ENCODE measurements at places on chromosomes 13 and 19.
A peak's percentile ranks its signal among the peaks of the same experiment; 100 is the strongest.

- peak; percentile 4 for DNase-seq
These were observed 3.9 kb downstream of the SIAH3 start for GRCh38 chr13:45847554-45848224.

- DNase-seq = no peak
These were observed 31.2 kb downstream of the C1QTNF9 start for GRCh38 chr13:24340608-24340955.

GRCh38 chr13:79458436-79458835 lies 22.5 kb upstream of the NDFIP2 start:
- DNase-seq = no peak

GRCh38 chr13:43377149-43377548 lies 353.8 kb downstream of the DNAJC15 start:
- no peak for DNase-seq

- no peak for DNase-seq
These were observed 363.9 kb downstream of the MYO16 start for GRCh38 chr13:108993346-108993745.

DNA sequence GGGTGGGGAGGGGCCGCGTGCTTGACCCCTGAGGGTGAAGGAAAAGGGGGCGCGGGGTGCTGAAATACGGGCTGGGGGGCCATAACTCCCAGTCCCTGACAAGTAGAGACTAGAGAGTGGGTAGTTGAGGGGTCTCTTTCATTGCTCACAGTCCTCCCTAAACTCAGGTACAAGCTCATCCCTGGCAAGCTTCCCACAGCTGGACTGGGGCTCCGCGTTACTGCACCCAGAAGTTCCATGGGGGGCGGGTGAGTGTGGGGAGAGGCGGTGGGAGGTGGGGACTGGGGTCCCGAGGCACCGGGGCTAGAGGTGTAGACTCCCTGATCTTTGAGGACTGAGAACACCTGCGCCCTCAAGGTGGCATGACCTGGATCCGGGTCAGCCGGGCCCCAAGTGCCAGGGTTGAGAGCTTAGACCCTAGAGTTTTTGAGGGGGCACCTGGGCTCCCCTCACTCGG lies 1.3 kb downstream of the ETV2 start:
- DNase-seq = no peak

DNA sequence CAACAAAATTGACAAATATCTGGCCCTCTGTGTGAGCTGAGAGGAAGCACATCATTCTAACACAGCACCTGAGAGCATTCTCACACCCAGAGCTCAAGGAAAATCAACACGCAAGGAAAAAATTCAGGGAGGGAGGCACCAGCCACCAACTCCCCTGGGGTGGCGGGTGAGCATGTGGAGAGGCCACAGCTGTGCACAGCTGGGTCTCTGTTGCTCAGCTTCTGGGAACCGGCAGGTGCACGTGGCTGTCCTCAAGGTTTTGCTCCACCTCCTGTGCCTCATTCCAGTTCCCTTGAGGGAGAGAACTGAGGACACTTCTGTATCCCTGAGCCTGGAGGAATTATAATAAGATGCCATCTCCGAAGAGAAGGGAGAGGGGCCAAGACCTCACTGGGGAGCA lies 134.0 kb downstream of the USP12 start:
- DNase-seq = no peak

DNA sequence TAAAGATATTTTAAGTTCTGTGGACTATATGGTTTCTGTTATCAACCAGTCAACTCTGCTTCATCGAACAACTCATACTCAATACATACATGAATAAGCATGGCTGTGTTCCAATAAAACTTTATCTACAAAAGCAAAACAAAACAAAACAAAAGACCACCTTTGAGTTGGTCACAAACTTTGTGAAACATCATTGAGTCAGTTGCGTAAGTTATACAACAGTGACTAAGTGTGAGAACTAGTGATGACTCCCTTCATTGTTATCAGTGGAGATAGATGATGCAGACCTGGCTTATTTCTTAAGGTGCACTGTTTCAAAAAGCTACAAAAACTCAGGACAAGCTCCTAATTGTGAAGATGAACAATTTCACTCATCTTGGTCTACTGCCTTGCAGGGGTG lies 14.5 kb upstream of the KLK4 start:
- no peak for DNase-seq

GRCh38 chr13:51619614-51620013 lies 35.4 kb downstream of the WDFY2 start:
- DNase-seq = no peak

DNA sequence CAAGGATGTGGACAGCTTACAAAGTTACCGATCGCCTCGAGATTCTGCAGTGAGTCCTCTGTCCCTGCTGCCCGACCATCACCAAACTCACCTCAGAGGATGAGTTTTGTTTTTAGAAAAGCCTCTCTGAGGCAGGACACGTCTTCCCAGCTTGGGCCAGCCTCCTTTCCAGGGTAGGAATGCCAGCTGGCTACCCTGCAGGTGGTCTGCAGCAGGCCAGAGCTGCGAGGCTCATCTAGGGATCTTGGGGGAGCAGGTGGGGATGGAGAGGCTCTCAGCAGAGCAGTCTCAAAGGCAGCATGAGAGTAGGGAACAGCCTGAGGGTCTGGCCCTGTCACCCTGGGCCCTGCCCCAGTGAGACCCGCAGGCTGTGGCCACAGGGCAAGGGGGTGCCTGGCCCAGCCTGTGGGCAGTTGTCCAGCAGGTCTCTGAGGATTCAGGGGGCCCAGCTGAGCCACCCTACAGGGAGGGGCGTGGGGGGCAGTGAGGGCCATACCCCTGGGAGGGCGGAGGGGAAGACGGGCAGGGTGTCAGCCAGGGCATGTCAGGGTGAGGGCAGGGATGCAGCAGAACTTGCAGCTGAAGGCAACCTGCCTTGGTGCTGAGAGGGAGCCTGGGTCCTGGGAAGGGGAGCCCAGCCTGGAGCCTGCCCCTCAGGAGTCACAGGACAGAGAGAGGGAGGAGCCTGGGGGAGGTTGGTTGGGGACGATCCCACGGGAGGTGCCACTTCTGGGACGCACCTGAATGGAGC lies 57.3 kb upstream of the TPM4 start:
- no peak for DNase-seq

GRCh38 chr13:77230560-77230959 lies 96.3 kb downstream of the MYCBP2 start:
- DNase-seq = no peak

- no peak for DNase-seq
These were observed 40.1 kb downstream of the SERTM1 start for GRCh38 chr13:36713887-36714286.

GRCh38 chr13:80574113-80574850 lies 233.4 kb upstream of the SPRY2 start:
- DNase-seq = no peak

DNA sequence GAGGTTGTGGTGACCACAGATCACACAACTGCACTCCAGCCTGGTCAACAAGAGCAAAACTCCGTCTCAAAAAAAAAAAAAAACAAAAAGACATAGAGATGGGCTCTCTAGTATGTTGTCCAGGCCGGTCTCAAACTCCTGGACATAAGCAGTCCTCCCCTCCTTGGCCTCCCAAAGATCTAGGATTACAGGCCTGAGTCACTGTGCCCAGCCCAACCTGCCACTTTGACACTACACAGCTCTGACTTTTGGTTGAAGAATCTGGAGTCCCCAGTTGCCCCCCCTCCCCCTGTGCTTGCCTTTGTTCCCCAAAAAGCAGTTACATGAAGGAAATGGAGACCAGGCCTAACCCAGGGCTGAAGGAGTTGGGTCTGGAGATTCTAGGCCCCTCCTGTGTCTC lies 12.9 kb downstream of the CARM1 start:
- no peak for DNase-seq

DNA sequence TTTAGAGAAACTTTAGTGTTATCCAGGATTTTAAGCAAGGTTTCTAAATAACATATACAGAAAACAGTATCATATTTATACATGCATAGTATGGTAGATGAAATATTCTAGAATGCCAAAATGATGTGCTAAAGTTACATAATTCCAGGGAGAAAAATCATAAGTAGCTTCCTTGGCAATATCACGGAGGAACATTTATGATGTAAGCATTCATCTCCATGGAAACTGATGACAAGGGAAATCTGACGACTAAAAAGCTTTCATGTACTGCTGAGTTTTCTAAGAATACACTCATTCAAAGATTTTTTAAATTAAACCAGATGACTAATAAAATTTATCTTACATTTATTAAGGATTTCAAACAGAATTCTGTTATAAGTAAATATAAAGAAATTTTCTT lies 4.7 kb downstream of the TEX30 start:
- no peak for DNase-seq

GRCh38 chr13:66314911-66315310 lies 915.2 kb downstream of the PCDH9 start:
- DNase-seq = no peak

DNA sequence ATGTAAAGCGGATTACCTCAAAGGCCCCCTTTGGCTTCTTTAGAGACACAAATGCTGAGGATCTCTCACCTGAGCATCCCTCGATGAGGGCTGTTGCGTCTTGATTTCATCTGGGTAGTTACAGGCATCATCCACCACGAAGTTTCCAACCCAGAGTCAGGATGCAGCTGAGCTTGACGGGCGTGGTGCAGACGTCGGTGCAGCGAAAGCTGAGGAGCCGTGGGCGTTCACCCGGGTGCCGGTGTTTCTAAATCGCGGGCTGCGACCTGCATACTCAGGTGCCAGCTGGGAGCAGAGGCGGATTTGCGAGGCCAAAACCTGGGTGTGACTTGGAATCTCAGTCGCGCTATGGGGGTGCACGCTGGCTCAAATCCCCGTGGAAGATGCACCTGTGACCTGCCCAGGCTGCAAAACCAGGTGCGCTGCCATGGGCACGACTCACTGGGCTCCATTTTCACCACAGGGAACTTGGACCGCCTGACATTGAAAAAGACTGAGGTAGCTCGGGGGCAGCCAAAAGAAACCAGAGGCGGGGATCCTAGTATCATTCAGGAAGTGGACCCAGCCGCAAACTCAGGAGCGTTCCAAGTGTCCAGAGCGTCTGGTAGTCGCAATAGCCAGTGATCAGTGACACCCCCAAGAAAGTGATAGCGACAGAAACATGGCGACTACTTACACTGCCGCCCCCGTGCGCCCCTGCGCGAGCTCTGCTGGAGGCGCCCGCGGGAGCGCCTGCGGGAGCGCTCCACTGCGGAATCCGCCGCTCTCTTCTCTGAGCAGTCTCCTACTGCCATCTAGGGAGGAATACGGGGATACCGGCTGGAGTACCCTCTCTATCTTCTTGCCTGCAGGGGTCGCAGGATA lies 36.4 kb upstream of the IGFL4 start:
- no peak for DNase-seq

DNA sequence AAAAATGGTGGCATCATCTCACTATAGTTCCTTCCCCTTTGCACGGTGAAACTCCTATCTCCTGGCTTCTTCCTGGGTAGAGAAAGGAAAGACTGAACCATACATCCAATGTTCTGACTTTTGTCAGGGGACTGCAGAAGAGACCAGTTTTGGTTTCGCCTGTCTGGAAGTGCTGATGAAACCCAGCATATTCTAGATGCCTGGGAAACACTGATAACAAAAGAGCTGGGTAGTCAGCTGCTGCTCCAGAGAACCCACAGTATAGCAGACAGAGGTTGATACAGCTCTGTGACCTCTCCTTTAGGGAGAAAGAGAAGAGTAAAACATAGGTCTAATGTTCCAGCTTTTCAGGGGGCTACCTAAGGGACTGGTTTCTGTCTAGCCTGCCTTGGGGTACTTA lies 695.3 kb downstream of the DIAPH3 start:
- DNase-seq = no peak

DNA sequence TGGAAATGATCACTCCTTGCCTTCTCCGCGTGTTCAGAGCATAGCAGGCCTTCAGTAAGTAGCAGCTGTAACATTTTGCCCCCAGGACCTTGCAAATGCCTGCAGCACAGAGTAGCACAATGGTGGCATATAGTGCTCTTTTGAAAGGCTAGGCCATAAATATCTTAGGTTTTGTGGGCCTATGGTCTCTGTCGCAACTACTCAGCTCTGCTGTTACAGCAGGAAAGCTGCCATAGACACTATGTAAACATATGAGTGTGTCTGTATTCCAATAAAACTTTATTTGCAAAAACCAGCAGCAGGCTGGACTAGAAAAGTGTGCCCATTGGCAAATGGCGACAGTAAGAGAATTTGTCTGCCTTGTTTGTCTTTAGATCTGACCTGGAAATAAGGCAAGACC lies 9.4 kb downstream of the ITPKC start:
- no peak for DNase-seq

DNA sequence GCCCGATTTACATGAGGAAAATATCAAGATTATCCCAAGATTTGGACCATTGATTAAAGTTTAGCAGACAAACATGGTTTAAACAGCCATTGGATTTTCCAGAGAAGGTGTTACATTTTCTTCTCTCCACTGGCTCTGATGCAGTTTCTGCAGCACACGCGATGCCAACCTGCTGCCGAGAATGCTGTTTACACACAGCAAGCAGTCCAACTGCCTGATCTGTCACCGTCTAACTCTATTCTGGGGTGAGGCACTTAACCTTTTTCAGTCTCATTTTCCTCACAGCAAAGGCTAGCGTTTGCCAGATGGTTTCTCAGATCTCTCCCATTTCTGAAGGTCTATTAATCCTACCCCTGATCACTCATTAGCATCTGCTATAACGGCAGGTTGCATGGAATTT lies 763.5 kb upstream of the GPC6 start:
- no peak for DNase-seq

DNA sequence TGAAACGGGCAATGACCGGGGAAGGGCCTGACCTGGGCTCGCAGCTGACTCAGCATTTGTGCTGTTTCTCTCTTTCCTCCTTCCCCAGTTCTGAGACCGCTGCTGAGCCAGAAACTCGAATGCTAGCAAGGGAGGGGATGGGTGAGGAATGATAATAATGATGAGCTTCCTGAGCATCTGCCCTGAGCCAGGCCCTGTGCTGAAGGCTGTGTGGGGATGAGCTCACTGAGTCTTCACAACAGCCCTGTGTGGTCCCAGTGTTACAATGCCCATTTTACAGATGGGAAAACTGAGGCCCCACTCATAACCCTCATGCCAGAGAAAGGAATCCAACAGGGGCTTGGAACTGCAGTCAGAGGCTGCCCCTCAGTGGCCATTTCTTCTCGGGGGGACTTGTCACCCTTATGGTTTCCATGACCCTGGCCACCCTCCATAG lies 8.1 kb downstream of the SULT2B1 start:
- no peak for DNase-seq

- no peak for DNase-seq
These were observed 193.7 kb upstream of the RFC3 start for GRCh38 chr13:33624253-33624652.

Data from T-helper 22 cell (primary cell).